ENCODE measurements at places on chromosomes 1 and 21.

- DNase-seq, result no peak
Measured at GRCh38 chr1:175332515-175332914, 139.9 kb upstream of the KIAA0040 start.

- no peak for DNase-seq
Measured at GRCh38 chr21:15445327-15445726, 284.5 kb upstream of the USP25 start.

- DNase-seq, result no peak
Measured at GRCh38 chr1:157485793-157486192, 66.5 kb downstream of the FCRL5 start.

- DNase-seq, result no peak
Measured at GRCh38 chr1:33349081-33349759, 28.3 kb upstream of the A3GALT2 start.

GRCh38 chr1:6052543-6053205 lies 7.0 kb downstream of the KCNAB2 start:
- peak; percentile 71 for DNase-seq

DNA sequence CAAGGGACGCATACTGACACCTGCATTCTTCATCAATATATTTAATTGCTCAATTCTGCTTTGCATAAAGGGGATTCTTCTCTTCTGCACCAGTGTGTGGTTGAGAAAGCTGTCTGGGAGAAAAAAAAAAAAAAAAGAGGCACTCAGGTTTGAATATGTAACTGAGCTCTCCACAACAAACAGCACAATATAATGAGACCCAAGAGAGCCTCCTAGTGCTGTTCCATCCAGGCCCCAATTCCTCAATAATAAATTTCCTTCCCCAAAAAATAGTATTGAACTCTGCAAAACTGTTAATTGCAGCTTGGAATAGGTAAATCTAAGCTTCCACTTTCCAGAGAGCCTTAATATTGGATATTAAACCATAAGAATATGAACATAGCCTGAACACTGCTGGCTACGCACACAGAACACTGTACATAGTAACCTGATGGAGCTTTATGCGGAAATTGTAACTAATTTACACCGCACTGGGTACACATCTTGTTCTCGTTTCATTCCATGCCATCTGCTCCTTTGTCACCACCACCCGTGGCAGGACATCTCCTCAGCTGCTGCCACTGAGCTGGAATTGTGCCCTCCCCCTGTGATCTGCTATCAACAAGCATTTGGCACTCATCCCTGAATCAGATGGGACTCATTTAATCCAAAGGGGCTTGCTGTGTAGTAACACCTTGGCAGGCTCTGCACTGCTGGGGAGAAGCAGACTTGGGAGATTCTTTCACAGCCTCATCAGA lies 272.0 kb downstream of the HHIPL2 start:
- no peak for DNase-seq

GRCh38 chr1:231315887-231316286 lies 21.8 kb downstream of the EXOC8 start:
- DNase-seq, result no peak

- no peak for DNase-seq
Measured at GRCh38 chr1:95138223-95138622, 21.1 kb downstream of the TLCD4 start.

DNA sequence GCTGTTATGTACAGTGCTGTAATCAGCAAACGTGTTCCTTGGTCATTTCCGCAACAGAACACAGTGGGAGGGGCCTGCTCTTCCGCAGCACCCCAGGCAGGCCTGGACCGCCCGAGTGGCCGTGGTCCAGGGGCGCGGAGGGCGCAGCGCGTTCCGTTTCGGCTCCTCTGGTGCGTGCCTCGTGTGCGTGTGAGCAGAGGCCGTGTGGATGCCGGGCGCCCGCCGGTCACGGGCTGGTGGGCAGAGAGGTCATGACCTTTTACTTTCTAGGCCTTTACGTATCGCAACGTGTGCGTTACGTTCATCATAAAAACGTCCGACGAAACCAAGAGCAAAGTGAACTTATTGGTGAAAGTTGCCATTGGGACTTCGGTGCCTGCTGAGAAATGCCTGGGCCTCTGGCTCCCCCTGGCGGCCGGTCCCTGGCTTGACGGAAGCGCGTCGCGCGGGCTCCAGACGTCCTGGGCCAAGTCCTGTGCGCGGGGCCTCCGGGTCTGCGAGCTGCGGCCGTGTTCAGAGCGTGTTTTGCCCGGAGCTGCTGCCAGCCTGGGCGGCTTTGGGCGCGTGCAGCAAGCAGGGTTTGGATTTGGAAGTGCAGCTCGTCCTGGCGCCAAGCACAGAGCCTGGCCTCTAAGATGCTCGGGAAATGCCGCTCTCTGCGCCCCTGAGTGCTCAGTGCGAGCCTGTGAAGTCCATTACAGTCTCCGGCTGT lies 34.4 kb downstream of the COL18A1 start:
- peak; percentile 78 for DNase-seq

GRCh38 chr1:203448521-203449061 lies 27.0 kb upstream of the PRELP start:
- no peak for DNase-seq

DNA sequence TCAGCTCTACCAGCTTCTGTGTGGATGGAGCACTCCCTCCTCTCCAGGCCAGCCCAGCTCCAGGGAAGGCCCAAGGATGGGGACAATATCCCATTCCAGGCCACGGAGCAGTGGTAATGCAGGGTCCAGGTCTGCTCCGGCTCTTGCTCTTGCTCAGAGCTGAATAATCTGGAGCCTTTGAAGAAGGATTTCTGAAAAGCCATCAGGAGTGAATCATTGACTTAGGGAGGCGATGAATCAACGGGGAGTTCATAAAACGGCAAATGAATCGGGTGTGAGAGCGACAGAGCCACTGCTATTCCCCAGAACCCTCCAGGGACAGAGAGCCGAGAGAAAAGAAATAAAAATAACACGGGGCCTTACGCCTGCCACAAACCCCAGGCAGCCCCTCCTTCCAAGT lies 7.7 kb downstream of the POU3F1 start:
- DNase-seq, result no peak

GRCh38 chr1:19361611-19362147 lies 49.6 kb downstream of the SLC66A1 start:
- DNase-seq, result no peak

DNA sequence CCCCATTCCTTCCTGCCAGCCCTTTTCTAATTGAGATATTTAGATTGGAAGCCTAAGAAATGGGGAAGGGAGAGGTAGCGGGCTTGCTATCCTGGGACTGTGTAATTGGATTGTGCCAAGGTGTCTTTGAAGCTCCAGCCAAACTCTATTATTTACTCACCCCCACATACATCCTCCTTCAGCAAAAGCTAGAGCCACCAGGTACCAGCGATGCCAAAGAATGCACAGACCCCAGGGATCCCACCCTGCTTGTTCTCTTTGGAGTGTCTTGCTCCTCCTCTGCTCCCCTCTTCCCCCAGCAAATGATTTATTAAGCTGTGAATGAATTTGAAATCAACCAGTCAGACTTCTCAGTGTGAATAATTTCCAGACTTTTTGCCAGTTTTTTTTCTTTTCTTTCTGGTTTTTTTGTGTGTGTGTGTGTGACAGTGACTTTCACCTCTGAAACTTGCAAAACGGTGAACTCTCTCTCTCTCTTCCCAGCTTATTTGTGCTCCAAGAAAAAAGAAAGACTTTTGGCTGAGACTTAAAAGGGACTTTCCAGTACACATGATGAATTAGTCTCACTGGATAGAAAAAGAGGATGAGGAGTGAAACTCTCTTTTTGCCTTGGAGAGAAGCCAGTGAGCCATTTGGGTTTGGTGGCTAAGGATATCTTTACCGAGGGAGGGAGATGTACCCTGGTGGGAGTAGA lies 1.8 kb downstream of the VASH2 start:
- no peak for DNase-seq

DNA sequence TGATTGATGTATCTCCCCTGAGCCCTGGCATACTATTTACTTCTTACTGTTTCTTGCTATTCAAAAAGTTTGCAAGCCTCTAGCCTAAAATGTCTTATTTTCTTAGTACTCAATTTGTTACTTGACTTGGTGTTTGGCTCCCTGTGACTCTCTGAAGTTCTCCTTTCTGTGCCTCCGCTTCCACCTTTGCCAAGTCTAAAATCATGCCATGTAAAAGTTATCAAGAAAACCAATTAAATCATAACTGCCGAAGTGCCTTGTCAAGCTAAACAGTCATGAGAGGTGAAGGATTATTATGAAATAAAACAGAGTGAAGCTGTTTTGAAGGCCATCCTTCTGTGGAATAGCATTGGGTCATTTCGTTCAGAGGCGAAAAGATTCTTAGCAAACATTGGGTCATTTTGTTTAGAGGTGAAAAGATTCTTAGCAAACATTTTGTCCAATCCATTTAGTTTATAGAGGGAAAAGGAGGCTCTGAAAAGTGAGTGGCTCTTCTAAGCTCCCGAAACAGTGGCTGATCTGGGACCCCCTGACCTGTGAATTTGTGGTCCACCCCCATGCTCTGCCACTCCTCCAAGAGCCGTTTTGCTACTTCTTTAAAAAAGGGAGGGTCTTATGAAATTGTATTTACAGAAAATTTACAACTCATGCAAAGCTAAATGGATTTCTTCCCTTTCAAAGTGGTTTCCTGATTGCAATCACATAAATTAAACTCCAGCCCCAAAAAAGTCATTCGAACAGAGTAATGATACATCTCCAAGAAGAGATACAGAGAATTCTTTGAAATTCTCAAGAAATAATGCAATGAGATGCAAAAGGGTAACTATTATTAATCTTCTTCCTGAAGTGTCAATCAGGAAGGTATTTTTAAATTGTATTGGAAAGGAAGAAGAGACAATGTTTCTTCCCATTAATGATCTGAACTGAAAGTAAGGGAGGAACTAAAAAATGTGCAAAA lies 141.4 kb downstream of the RUNX1 start:
- no peak for DNase-seq

GRCh38 chr1:62726011-62726442 lies 37.8 kb upstream of the DOCK7 start:
- DNase-seq, result no peak
